ENCODE measurements at places on chromosomes 3 and 15.

GRCh38 chr3:190826018-190826417, 36.5 kb downstream of the GMNC start:
- no peak for DNase-seq

- DNase-seq = no peak
Observed at GRCh38 chr15:93035092-93035915, 53.7 kb downstream of the RGMA start.

DNA sequence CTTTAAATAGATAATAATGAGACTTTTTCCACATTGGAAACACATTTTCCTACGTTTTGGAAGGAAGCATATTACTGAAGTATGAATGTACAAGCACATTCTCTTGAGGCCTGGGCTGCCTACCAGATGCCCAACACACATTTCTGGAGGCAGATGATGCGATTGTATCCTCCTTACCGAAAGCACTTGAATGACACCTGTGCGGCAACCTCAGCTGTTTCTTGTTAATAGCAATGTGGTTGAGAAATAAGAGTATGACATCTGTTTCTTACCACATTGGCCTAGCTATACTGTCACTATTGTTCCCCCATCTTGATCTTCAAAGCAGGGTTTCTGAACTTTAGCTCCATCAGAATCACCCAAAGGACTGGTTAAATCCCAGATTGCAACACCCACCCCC, 84.8 kb downstream of the ARPP21 start:
- no peak for DNase-seq

DNA sequence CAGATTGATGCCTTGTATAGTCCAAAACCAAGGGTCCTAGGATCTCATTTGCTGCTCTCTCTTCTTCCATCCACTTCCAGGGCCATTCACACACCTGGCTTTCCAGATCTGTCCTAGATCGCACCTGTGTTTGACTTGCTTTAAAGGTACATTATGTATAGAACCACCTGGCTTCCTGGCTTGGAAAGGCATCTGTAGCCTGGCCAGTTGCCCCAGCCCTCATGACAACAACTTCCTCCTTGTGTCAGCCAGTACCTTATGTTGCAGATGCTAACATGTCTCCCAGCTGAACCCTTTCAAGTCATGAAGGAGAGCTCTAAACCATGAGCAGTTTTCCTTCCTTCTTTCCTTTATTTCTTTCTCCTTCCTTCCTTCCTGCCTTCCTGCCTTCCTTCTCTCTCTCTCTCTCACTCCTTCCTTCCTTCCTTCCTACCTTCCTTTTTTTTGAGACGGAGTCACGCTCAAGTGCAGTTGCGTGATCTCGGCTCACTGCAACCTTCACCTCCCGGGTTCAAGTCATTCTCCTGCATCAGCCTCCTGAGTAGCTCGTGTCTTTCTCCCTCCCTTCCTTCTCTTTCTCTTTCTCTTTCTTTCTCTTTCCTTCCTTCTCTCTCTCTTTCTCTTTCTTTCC, 2.5 kb upstream of the HTR3C start:
- no peak for DNase-seq

DNA sequence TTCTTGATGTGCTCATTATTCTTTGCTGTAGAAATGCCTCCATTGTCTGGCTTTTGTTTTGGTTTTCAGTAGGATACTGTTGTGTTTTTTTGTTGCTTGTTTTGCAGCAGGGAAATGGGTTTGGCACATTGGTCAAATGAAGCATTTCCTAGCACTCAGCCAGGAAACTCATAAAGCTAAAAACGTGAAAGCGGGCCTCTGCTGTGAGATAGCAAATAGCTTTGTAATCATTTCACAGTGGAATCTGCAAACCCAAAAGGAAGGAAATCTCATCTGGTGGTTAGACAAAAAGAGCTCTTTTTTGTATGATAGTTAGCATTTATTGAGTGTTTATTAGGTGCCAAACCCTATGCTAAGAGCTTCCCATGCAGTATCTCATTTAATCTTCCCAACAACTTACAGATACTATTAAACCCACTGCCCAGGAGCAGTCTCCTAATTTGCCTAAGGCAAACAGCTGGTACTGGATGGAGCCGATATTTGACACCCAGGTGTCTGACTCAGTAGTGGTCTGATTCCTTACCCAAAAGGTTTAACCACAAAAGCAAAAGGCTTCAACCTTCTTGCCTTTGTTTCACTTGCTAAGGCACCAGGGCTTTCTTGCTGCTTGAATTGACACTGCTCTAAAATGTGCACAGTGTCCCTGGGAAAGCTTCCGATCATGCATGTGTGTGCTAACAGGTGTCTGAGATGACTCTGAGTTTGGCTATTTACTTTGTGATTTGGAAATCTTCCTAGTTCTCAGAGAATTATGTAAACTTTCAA, 527.9 kb upstream of the MDFIC2 start:
- DNase-seq = no peak

All from CD4-positive, alpha-beta T cell treated with Interleukin-4 for 4 hours (primary cell).